Activated naive CD4-positive, alpha-beta T cell treated with anti-CD3 and anti-CD28 coated beads, Interleukin-2, amount 10 ng/mL, durations not matched to agents 5 hours and 36 hours (primary cell): ENCODE measurements at places on chromosomes 6 and 20. TPM values are rescaled to one million over a fixed set of nuclear protein-coding genes. Genes with fewer than 3 reads are reported as not detected.

BTBD9 gene
- total RNA-seq: 13.6 TPM

RIMS4 gene
- not detected for total RNA-seq

PGK2 gene
- total RNA-seq: not detected

TREM2 gene
- total RNA-seq: not detected

ADGRF5 gene
- not detected for total RNA-seq

RBPJL gene
- not detected for total RNA-seq

EZR gene
- 185 TPM for total RNA-seq

TSHZ2 gene
- total RNA-seq: 12.2 TPM

IMPG1 gene
- total RNA-seq: not detected

SEL1L2 gene
- not detected for total RNA-seq

CCN6 gene
- total RNA-seq: not detected

SPAG4 gene
- total RNA-seq: 2.7 TPM

ZFP57 gene
- not detected for total RNA-seq

TNF gene
- 53.4 TPM for total RNA-seq

MUCL3 gene
- not detected for total RNA-seq

VSX1 gene
- total RNA-seq: not detected

PRSS16 gene
- total RNA-seq: 1.1 TPM

XKR7 gene
- 0.03 TPM for total RNA-seq

FNDC11 gene
- total RNA-seq: 0.50 TPM

LRRN4 gene
- total RNA-seq: not detected

MUC22 gene
- total RNA-seq: not detected

CLPSL1 gene
- not detected for total RNA-seq

TSBP1 gene
- not detected for total RNA-seq

C20orf144 gene
- 0.22 TPM for total RNA-seq

TUBB1 gene
- not detected for total RNA-seq

DEFB118 gene
- not detected for total RNA-seq

C6orf15 gene
- not detected for total RNA-seq

POU5F1 gene
- not detected for total RNA-seq

WFDC10B gene
- total RNA-seq: not detected

KIAA0408 gene
- total RNA-seq: 4.1 TPM

GHRH gene
- total RNA-seq: not detected

SLC24A3 gene
- not detected for total RNA-seq

PFDN4 gene
- total RNA-seq: 25.4 TPM

SLC35F1 gene
- total RNA-seq: not detected

SCRT2 gene
- total RNA-seq: not detected

FAM83C gene
- total RNA-seq: not detected

TMEM170B gene
- 1.2 TPM for total RNA-seq

NAA20 gene
- 44.7 TPM for total RNA-seq

BMP5 gene
- not detected for total RNA-seq

PTPRA gene
- total RNA-seq: 60.8 TPM

FAM120B gene
- 27.5 TPM for total RNA-seq

RALY gene
- total RNA-seq: 204 TPM

C6orf141 gene
- total RNA-seq: 0.53 TPM

KIFC1 gene
- total RNA-seq: 109 TPM

PSORS1C2 gene
- total RNA-seq: not detected

ZBTB46 gene
- total RNA-seq: 0.10 TPM

NKX2-2 gene
- not detected for total RNA-seq

ATP9A gene
- 0.10 TPM for total RNA-seq

VGLL2 gene
- not detected for total RNA-seq

UCKL1 gene
- 40.1 TPM for total RNA-seq

ZKSCAN8 gene
- total RNA-seq: 22.8 TPM

CCR6 gene
- 0.83 TPM for total RNA-seq

FNDC1 gene
- total RNA-seq: not detected

CFB gene
- total RNA-seq: not detected
